ENCODE measurements at places on chromosomes 2 and 18. TPM values are rescaled to one million over a fixed set of nuclear protein-coding genes. Genes with fewer than 3 reads are reported as not detected.

The CBLN2 gene
- total RNA-seq: 0.07 TPM

The DSC3 gene
- total RNA-seq: 0.46 TPM

The UGT1A1 gene
- not detected for total RNA-seq

The CPLX4 gene
- not detected for total RNA-seq

The PAX8 gene
- 1.6 TPM for total RNA-seq

The CROCC2 gene
- total RNA-seq: 0.13 TPM

The MYL1 gene
- not detected for total RNA-seq

The ACKR3 gene
- 9.2 TPM for total RNA-seq

The CASP10 gene
- total RNA-seq: 6.8 TPM

The ZNF385B gene
- total RNA-seq: not detected

The GDF7 gene
- 0.63 TPM for total RNA-seq

The CLIP4 gene
- 42.6 TPM for total RNA-seq

The TANC1 gene
- total RNA-seq: 40.1 TPM

The LYG1 gene
- total RNA-seq: 0.59 TPM

The RNF125 gene
- total RNA-seq: 0.13 TPM

The DAW1 gene
- total RNA-seq: 2.5 TPM

The ITSN2 gene
- total RNA-seq: 33.0 TPM
